Right atrium auricular region (tissue), 2 donors: ENCODE measurements at places on chromosomes 13 and 19. TPM values are rescaled to one million over a fixed set of nuclear protein-coding genes. Genes with fewer than 3 reads are reported as not detected.

GRCh38 chr19:1230783-1231489 is 6.9 kb downstream of the CBARP start:
- no peak for DNase-seq

DNA sequence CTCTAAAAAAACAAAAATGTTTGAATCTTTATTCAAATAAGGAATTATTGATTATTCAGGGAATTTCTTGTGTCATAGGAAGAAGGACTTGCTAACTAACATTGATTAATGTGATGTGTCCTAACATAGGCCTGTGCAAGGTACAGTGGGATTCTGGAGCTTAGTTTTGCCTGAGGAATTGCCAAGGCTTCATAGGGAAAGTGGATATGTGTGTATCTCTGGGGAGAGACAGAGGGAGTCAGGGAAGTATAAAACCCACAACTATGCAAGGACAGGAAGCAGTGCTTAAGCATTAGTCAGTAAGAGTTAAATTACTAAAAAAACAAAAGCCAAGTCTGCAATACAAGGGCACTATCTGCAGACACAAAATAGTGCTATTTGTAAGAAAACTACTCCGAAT is 59.6 kb downstream of the WDFY2 start:
- no peak for DNase-seq

- no peak for DNase-seq
Observed at GRCh38 chr19:41328842-41329225, 18.9 kb downstream of the CCDC97 start.

- no peak for DNase-seq
Observed at GRCh38 chr19:16861834-16862233, 27.0 kb upstream of the F2RL3 start.

- no peak for DNase-seq
Observed at GRCh38 chr13:44573790-44574465, 2.2 kb downstream of the TSC22D1 start.

GRCh38 chr13:55440465-55441085 is 1700.1 kb upstream of the PRR20A start:
- DNase-seq = no peak

TIMM44 gene
- 49.1 TPM for total RNA-seq

IFI30 gene
- total RNA-seq = 8.1 TPM

RASAL3 gene
- total RNA-seq = 1.7 TPM

GDF15 gene
- total RNA-seq = 1.1 TPM
